ENCODE measurements at places on chromosomes 4 and X.
A peak's percentile ranks its signal among the peaks of the same experiment; 100 is the strongest.

DNA sequence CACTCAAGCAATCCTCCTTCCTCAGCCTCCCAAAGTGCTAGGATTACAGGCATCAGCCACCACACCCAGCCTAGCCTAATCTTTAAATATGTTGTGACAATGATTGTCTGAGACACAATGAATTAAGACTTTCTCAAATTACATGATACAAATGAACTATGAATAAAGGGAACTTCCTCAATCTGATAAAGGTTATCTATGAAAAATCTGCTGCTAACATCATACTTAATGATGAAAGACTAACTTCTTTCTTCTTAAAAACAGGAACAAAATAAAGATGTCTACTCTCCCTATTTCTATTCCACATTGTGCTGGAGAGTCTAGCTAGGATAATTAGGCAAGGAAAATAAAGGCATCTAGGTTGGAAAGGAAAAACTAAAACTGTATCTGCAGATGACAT lies 60.0 kb downstream of the PDHA1 start:
- DNase-seq = no peak

- no peak for DNase-seq
Observed at GRCh38 chr4:73936969-73937368, 44.9 kb downstream of the PF4 start.

- DNase-seq = peak; percentile 13
Observed at GRCh38 chr4:140928880-140929279, 172.7 kb upstream of the TBC1D9 start.

GRCh38 chr4:142405021-142405694 lies 440.9 kb downstream of the INPP4B start:
- peak; percentile 81 for DNase-seq

GRCh38 chr4:129453524-129454200 lies 357.7 kb downstream of the C4orf33 start:
- DNase-seq = no peak

DNA sequence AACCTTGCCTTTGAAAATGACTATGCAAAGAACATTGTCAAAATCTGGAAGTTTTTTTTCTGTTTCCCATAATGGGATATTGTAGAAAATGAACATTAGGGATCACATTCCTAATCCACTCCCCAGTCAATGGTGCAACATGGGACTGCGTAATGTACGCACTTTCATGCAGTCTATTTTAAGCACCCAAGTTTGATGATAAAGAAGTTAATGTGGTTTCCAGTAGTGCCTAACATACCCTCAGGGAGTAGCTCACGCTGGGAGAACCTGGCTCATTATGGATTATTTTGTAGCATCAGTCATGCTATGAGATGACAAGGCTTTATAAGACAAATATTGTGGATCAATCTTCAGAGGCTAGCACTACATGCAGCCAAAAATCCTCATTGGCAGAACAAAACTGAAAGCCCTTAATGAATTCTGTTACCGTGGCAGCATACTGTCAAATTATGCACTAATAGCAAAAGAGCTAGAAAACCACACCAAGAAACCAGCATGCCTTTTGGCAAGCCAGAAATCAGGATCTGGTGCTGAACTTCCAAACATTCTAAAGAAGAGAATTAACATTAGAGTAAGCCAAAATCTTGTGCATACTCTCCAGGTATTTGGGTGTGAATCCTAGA lies 1392.8 kb upstream of the TENM3 start:
- no peak for DNase-seq

GRCh38 chr4:3364199-3364598 lies 71.4 kb downstream of the RGS12 start:
- no peak for DNase-seq

GRCh38 chr4:96523611-96524010 lies 683.7 kb downstream of the PDHA2 start:
- no peak for DNase-seq

- DNase-seq = no peak
Observed at GRCh38 chr4:17057035-17057434, 158.6 kb upstream of the LDB2 start.

DNA sequence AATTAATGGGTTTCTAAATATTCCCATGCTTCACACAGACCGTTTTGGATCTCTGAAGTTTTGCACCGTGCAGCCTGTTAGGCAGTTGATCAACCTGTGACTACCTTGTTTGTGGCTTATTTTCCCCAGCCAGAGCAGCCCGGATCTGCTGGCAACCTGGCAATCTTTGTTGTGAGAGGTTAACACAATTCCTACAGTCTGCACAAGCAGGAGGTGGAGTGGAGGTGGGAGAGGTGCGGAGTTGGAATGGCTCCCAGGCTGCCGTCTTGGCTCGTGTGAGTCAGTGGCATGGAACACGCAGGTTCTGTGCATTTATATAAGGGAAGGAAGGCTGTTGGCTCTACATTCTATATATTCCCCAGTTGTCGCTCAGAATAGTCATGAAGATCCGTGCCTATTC lies 70.9 kb upstream of the STOX2 start:
- no peak for DNase-seq

DNA sequence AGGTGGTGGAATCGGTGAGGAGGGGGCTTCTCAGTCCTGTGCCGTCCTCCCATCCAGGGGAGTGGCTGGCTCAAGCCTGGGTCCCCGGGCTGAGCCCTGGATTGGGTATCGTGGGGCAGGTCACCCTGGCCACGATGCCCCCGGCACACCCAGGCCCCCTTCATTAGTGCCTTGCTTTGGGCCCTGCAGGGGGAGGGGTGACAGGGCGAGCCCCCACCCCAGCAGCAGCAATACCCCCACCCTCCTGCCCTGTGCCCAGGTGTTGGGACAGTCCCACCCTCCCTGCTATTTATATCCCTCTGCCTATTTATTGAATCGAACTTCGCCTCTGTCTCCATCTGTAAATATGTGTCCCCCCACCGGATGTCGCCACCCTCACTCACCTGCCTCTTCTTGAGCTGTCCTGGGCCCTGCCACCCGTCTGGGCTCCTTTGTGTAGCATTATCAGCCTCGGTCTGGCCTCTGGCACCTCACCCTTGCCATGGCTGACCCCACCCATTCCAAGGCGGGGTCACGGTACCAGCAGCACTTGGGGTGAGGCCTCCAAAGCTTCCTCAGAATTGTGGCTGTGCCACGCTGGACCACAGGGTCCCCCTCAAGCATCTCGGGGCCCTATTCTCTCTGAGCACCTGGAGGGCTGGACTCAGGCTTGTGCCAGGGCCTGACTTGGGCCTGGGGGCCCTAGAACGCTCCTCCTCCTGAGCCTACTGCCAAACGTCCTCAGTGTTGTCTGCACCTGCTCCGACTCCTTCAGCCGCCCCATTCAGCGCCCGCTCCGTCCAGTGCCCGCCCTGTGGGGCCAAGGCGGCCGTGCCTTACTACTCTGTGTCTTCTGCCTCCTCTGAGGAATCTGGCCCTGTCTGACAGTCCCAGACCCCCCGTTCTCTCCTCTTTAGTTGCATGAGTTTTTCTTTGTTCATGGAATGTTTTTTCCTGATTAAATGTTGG lies 6.1 kb downstream of the LAGE3 start:
- DNase-seq = no peak

- peak; percentile 45 for DNase-seq
Observed at GRCh38 chr4:56757261-56757746, 64.2 kb downstream of the SPINK2 start.

GRCh38 chrX:111568354-111568753 lies 56.9 kb downstream of the SERTM2 start:
- peak; percentile 54 for DNase-seq

DNA sequence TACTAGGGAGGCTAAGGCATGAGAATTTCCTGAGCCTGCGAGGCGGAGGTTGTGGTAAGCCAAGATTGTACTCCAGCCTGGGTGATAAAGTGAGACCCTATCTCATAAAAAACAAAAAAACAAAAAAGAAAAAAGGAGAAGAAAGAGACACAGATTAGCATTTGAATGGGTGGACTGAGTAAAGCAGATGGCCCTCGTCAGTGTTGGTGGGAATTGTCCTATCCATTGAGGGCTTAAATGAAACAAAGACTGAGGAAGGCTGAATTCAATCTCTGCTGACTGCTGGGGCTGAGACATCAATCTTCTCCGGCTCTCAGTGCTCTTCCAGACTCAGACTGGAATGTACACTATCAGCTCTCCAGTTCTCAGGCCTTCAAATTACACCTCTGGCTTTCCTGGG lies 136.8 kb downstream of the SLC7A11 start:
- DNase-seq = no peak

- DNase-seq = peak; percentile 44
Observed at GRCh38 chrX:150363561-150364346, 637 bp downstream of the MAMLD1 start.

DNA sequence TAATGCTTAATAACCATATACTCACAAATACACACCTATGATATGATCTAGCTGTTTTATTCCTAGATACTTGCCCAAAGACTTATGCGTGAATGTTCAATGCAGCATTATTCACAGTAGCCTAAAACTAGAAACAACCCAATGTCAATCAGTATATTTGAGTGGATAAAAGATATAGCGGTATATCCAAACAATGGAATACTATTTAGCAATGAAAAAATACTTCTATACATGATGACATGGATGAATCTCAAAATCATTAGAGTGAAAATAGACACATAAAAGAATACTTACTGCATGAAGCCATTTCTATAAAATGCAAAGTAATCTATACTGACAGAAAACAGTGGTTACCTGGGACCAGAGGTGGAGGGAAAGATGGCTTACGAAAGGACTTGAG lies 108.1 kb downstream of the RAP1GDS1 start:
- DNase-seq = no peak

DNA sequence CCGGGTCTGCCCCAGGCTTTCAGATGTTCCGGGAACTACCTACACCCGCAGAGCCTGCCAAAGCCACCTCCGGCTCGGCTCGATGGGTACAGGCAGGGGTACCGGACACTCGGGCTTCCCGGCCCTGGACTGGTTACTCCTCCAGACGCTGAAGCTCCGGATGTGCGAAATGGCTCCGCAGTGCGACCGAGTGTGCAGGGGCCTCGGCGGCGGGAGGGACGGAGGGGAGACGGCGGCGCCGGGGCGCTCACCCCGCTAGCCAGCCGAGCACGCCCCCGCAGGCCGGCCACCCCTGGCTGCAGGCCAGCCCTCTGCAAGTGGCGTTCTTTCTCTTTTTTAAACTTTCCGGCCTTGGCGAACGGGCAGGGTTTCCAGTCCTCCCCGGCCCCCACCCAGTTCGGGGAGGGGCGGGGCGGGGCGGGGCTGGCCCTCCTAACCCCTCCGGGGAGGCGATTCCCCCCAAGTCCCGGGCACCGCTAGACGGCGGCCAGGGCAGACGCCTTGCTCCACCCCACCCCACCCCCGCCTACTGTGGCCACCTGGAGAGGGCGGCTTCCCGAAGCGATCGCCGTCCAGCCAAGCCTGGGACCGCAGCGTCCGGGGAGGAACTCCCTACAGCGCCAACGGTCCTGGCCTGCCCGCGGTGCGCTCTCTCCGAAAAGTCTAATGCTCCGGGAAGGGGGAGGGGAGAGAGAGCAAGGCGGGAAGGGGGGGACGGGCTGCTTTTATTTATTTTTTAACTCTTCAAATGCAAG lies 7.5 kb downstream of the BCOR start:
- no peak for DNase-seq

GRCh38 chr4:44522761-44523445 lies 74.3 kb upstream of the KCTD8 start:
- DNase-seq = no peak

- no peak for DNase-seq
Observed at GRCh38 chr4:152935631-152936445, at the start of gene FHDC1. TSS of gene FHDC1 (plus strand) at chr4:152936323. CDS start at chr4:152943058, 6,735 bp downstream.

DNA sequence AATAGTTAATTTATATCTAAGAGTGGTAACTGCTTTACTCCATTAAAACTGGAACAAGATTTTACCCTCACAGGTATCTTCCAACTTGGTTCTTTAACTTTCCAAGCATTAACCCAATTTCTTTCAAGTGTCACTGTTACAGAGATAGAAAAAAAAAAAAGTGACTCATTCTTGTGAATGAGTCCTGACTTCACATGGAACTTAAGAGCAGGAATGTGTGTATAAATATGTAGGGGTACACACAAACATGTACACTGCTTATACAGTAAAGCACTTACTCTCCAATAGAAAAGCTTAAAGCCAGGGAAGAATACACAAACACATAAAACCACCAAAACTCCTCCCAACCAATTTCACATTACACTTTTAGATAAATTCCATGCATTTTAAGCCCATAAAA lies 38.8 kb downstream of the TAPT1 start:
- DNase-seq = peak; percentile 19

- DNase-seq = no peak
Observed at GRCh38 chrX:129793604-129794191, 13.9 kb downstream of the SASH3 start.
